Hematopoietic multipotent progenitor cell treated with erythropoietin and hydrocortisone succinate and interleukin-3 and kit ligand, for 6 days (in vitro differentiated cells): ENCODE measurements at places on chromosomes 16 and 17.
A peak's percentile ranks its signal among the peaks of the same experiment; 100 is the strongest.

GRCh38 chr17:2719861-2720260, 8.3 kb upstream of the CLUH start:
- no peak for DNase-seq

DNA sequence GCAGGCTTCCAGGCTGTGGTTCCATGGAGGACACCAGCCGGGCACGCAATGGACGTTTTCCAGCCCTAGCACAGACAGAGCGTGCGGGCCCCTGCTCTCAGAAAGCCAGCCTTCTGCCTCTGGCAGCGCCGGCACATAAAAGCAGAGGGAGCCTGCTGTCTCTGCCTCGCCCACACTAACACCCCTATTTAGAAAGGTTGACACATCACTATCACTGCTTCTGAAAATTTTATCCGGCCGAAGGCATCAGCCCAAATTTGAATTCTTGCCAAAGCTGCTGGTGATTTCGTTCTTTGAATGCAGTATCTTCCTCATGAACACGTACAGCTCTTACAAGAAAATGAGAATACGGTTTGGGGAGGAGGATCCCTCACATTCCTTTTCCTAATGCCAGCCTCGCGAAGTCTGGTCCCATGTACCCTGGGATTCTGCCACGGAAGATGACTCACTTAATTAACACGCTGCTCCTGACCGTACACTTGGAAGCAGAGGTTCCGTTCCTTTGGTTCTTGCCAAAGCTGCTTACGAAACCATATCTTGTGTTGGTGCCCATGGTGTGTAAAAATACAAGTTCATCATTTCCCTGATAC, 1.3 kb upstream of the RAB11FIP3 start:
- peak; percentile 59 for DNase-seq

GRCh38 chr17:5618476-5618875, 34.2 kb upstream of the NLRP1 start:
- no peak for DNase-seq

DNA sequence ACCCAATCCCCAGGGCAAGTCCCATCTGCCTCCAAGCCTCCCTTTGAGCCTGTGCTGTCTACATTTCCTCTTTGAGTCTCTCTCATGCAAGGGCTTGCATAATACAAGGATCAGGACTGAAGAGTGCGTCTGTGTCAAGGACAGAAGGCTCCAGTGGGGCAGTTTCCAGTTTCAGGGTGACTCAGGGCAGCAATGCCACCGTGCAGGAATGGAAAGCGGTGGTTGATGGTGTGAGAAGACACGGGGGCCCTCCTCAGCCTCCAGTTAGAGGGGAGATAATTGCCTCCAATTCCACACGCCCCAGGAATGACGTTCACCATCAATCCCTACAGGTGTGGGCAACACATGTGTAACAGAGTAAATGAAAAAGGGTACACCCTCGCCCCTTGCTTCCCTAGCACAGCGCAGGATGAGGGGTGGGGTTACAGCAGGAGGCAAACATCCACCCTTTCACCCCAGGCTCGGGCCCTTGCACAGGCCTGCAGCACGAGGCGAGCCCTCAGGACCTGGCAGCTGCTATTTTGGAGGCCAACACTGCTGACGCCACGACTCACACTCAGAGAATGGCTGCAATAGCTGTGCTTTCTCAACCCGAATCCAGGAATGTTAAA, 24.8 kb upstream of the SLC25A19 start:
- DNase-seq: peak; percentile 37

DNA sequence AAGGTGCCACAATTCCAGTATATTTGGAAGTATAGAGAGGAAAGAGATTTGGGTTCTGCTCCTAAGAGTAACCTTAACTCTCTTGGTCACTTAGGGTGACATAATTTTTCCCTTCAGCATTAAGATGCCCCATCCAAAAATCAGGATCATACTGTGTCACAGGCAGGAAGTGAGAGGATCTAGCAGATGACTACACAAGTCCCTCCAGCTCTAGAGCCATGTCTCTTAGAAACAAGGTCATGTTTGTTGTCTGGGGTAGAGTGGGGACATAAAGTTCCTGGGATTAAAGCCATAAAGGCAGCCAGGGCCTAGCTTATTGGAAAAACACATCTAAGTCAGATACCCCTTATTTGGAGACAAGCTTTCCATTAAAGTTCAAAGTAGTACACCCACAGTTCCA, 2.7 kb downstream of the CCL8 start:
- no peak for DNase-seq

DNA sequence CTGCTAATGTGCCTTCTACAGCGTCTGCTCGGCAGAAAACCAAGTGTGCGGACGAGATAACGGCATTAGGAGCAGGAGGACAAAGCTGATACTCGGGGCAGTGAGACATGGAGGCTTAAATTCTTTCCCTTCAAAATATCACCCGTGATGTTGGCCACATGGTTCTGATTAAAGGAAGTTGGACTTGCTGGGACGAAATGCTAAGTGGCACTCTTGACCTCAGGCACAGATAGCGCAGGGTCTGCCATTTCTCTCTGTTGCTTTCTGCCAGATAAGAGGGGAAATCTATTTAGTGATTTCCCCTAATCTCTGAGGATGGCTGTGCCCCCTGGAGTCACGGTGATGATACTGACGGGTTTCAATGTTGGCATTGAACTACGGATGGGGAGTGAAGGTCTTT, 509.6 kb upstream of the EEF2KMT start:
- DNase-seq: no peak

- DNase-seq: no peak
These were observed 168.4 kb downstream of the RAB11FIP4 start for GRCh38 chr17:31559584-31560501.

DNA sequence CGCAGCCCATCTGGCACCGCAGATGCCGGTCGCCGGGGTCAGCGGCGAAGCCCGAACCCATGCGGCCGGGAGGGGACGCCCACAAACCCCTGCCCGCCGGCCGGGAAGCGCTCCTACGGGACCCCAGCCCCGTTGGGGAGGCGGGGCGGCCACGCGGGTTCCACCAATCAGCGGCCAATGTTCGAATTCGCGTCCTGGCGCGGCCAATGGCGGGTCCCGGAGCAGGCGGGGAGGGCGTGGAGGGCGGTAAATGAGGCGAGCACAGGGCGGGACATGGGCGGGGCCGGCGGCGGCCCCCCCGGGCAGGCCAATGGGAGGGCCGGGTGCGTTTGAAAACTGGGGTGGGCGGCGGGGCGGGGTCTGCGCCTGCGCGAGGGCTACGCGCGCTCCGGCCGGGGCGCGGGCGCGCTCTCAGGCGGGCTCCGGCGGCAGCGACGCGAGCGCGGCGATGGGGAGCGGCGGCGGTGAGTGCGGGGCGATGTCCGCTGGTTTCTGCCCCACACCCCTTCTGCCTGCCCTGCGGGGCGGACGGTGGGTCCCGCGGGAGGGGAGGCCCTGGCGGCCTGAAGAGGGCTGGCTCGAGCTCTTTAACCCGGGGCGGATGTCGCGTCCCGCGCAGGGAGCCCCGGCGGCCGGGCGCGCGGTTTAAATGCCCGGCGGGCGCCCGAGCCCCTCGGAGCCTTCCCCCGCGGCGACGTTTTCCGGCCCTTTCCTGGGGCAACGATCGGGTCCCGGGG, at the start of gene CCNF:
CCNF (plus strand) TSS at position 414 of the 737 bp plus-strand sequence; CDS start at position 449, 35 bp downstream.
- DNase-seq: peak; percentile 96

DNA sequence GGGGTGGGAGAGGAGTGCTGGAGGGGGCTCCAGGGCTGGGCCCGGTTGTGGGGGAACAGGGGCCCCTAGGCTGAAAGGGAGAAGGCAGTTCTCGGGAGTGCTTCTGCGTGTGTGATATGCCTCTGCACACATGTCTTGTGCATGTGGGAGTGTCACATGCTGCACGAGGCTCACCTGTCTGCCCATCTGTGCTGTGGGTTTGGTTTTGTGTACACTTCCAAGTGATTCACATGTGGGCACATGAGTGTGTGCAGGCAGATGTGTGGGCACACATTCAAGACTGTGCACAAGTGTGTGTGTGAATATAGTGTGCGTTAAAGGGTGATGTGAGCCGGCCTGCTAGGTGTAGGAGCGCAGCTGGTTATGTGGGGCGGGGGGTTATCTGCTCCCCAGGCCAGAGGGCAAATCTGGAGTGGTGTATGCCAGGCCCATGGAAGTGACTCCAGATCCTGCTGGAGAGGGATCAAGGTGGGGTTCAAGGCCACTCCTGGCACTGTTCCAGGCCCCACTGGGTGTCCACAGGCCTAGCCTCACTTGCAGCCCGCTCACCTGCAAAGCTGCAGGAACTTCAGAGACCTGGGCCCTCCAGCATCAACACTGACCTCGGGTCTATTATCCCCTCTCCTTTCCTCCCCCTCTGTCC, 3.8 kb upstream of the BAHCC1 start:
- no peak for DNase-seq

DNA sequence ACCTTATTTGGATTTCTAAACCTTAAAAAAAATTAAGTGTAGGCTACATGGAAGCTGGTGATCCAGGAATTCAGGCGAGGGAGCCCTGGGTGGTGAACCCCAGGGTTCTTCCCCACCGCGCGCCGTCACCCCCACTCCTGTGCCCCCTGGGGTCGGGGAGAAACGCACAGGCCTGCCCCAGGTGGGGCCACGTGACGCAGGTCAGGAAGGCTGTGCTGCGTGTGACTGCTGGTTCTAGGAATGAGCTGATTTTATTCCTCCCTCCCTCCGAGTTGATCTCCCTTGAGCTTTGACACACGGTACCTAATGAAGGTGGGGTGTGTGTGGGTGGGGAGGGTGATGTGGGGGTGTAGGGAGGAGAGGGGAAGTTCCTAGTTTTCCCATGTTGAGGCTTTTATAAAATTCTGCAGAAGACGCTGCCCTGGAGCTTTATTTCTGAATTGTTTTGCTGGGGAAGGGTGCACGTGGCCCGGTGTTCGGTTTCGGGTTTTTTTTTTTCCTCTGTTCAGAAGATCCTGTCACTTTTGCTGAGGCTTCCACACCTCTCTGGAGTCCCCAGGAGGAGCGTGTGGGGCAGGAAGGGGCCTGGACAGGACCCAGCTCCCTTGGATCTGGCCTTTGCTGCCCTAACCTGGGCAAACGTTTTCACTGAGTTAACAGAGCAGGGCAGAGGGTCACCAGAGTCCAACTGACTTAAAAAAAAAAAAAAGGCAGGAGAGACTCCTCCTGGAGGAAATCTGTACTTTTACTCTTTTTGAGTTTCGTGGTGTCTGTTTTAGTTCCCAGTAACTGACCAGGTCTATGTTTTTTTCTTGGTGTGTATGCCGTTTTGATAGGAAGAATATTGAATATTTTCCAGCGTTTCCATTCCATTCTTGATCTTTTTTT, 55.8 kb upstream of the GSE1 start:
- no peak for DNase-seq

- DNase-seq: peak; percentile 15
These were observed 9.9 kb upstream of the SMIM36 start for GRCh38 chr17:55521186-55521585.

- DNase-seq: no peak
These were observed 3.7 kb upstream of the SDK2 start for GRCh38 chr17:73647772-73648542.

- no peak for DNase-seq
These were observed 191.7 kb upstream of the RBFOX1 start for GRCh38 chr16:7140899-7141298.

- no peak for DNase-seq
These were observed 195.9 kb upstream of the CHMP6 start for GRCh38 chr17:80795754-80796153.

- DNase-seq: peak; percentile 8
These were observed 477.4 kb downstream of the SLC39A11 start for GRCh38 chr17:72614871-72615626.
